Mucosa of descending colon (tissue), 3 donors: ENCODE measurements at places on chromosomes 16 and 17. TPM values are rescaled to one million over a fixed set of nuclear protein-coding genes. Genes with fewer than 3 reads are reported as not detected.

BEAN1 gene
- not detected for total RNA-seq

KRT28 gene
- not detected for total RNA-seq

MPV17L gene
- total RNA-seq: 4.8 TPM

MARVELD3 gene
- 85.8 TPM for total RNA-seq

ABCA8 gene
- total RNA-seq: 6.0 TPM

MYO15A gene
- total RNA-seq: 0.60 TPM

C17orf50 gene
- total RNA-seq: not detected

CDH3 gene
- total RNA-seq: 0.22 TPM

HCRT gene
- not detected for total RNA-seq

COPZ2 gene
- 3.9 TPM for total RNA-seq

TP53TG3B gene
- not detected for total RNA-seq

SOX8 gene
- total RNA-seq: 0.67 TPM

CCDC57 gene
- 41.3 TPM for total RNA-seq

KRT9 gene
- not detected for total RNA-seq

FOXN1 gene
- total RNA-seq: 0.69 TPM

KRTAP4-2 gene
- total RNA-seq: not detected

ATAD5 gene
- 1.5 TPM for total RNA-seq

ACAP1 gene
- 11.2 TPM for total RNA-seq

CDH8 gene
- total RNA-seq: 0.16 TPM
